Retina (tissue), 1 donor: ENCODE measurements at places on chromosomes 12 and 14.
A peak's percentile ranks its signal among the peaks of the same experiment; 100 is the strongest.

DNA sequence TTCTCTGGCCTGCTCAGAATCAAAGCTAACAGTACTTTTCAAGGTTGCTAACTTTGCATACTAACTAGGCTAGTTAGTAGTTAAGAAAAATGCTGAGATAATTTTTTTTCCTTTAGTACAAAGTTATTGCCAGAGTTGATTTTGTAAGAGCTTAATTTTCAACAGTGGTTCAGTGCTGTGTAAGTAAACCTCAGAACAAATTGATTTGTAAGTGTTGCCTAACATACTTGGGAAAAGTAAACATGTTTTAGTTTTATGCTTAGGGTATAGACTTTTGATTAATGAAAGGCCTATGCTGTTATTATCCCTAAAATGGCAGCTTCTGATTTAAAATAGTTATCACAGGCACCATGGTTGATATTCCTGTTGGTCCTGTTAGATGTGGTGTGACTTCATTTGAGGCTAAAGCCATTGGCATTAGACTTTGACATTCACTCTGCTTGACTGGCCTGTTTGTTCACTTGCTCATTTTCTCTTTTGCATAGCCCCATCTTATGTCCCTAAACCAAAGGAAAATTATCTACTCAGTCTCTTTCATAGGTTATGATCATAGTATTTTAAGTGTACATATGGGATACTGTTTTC is 5.2 kb downstream of the CMAS start:
- DNase-seq: no peak

DNA sequence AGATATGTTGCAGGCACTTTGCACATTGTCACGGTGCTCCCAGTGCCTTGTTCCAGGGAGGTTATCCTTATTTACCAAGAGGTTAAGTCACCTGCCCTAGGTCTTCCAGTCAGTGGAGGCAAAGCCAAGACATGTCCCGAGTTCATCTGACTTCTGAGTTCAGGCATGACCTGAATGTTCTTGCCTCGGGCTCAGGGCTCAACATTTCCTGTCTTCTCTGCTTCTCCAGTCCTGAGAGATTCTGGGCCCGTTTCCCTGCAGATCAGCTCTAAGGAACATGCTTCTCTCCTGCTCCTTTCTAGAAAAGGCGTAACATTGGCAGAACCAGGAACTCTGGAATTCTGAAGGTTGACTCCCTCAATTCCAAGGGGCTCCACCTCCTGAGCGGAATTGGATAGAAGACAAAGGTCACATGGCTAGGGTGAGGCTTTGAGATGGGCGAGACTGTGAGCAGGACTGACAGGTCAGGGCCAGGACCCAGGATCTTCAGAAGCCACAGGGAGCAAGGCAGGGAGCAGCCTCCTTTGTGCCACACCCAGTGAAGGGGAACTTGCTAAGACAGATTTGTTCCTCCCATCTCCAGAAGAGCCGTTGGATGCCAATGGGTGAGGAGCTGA is 19.9 kb downstream of the BDKRB2 start:
- no peak for DNase-seq

- no peak for DNase-seq
Measured at GRCh38 chr12:112971248-112971647, 7.1 kb upstream of the OAS2 start.

- DNase-seq: no peak
Measured at GRCh38 chr12:103686026-103686425, 99.0 kb downstream of the STAB2 start.

DNA sequence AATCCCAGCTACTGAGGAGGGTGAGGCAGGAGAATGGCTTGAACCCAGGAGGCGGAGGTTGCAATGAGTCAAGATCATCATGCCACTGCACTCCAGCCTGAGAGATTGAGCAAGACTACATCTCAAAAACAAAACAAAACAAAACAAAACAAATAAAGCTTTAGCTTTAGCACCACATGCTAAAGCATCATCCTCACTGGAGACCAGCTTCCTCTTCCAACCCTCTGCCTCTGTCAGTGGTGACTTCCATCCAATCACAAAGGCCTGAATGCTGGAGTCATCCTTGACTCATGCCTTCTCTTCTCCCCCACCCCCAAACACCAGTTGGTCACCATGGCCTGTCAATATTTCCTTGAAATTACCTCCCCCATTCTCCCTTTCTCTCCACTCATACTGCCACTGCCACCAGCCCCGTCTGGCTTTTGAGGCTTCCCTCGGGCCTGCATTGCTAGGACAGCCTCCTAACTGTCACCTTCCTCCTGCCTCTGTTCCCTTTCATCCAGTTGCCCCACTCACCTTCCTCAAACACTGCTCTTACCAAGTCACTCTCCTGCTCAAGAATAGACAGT is 1.4 kb downstream of the ZNF385A start:
- no peak for DNase-seq

DNA sequence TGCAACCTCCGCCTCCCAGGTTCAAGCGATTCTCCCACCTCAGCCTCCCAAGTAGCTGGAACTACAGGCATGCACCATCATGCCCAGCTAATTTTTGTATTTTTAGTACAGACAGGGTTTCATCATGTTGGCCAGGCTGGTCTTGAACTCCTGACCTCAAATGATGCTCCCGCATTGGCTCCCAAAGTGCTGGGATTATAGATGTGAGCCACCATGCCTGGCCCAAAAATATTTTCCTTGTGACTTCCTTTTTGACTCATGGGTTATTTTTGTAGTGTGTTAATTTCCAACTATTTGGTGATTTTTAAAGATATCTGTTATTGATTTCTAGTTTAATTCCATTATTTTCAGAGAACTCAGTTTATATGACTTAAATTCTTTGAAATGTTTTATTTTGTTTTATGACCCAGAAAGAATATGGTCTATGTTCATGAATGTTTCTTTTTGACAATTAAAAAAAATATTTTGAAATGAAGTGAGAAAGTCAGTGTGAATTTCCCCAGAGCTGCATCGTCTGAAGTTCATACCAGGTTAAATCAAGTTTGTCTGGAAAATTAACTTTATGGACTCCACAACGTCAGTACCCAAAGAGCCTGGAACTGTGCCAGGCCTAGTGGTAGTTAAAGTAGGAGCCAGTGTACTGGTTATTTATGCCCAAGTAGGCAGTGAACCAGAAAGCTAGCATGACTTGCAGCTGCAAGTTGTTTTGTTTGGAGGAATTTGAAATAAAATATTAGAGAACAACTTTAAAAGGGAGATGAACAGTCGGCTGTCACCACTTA is 2.8 kb upstream of the CDKL1 start:
- no peak for DNase-seq

DNA sequence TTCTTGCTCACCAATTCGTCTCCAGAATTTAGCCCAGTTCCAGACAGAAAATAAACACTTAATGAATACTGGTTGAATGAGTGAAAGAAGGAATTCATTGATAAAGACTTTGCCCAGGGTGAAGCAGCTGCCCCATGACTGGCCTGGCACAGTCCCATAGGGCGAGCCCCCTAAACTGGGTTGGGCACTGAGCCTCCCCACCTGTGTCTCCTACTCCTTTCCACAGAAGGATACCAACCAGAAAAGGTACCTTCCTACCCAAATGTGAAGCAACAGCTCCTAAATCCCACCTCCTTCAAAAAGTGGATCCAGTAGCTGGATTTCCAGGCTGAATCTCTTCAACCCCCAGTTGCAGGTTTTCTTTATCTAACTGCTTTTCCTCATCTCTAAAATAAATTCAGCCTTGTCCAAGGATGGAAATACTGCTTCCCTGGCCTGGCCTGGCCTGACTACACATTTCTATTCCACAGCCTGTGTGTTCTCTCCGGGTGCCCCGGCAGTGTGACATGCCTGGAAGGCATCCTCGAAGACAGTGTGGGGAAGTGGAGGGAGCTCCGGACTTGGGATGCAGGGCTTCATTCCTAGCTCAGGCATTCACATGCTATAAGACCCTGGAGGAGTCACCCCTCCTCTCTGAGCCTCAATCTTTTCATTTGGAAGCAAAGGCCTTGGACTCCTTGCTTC is 7.6 kb downstream of the KRT3 start:
- no peak for DNase-seq

DNA sequence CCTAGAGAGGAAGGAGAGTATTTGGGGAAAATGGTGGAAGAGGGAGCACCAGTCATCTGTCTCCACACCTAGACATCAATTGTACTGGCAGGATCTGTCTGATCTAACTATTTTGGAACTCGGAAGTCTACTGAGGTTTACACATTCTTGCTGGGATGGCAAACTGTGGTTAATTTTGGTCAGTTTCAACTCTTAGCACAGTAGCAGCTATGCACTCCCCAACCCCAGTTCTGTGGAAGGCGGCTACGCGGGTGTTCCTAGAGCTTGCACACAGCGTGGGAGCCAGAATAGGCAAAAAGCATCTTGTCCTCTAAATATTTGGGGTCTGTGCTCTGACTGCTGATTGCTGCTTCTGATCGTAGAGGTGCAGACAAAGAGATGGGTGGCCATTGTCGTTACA is 33.8 kb downstream of the TECPR2 start:
- no peak for DNase-seq

DNA sequence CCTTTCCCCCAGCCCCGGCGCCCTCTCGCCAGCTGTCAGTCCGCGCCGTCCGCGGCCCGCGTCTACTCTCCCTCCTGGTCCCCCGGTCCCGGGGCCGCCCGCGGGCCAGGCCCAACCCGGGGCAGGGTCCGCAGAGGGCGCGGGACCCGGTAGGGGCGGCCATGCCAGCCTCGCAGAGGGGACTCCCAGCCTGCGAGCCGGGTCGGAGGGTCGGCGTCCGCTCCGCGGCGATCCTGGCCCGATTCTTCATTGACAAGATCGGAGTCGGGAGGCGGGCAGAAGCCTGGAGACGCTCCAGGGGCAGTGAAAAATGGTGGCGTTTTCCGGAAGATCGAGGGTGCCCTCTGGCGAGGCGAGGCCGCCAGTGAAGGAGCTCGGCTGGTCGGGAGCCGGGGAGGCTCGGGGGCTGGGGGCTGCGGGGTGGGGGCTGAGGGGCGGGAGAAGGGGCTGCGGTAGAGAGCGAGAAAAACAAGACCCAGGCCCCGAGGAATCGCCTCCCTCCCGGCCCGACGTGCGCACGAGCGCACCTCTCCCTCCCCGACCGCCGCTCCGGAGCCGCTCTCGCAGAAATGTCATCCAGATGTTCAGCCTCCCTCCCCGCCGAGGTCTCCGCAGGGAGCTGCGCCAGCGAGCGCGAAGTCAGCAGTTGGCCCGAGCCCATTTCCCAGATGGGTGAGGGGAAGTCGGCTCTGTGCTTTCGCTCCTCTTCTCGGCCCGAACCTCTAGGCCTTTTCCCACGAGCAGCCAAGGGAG is 647 bp upstream of the TGFB3 start:
- peak; percentile 95 for DNase-seq

DNA sequence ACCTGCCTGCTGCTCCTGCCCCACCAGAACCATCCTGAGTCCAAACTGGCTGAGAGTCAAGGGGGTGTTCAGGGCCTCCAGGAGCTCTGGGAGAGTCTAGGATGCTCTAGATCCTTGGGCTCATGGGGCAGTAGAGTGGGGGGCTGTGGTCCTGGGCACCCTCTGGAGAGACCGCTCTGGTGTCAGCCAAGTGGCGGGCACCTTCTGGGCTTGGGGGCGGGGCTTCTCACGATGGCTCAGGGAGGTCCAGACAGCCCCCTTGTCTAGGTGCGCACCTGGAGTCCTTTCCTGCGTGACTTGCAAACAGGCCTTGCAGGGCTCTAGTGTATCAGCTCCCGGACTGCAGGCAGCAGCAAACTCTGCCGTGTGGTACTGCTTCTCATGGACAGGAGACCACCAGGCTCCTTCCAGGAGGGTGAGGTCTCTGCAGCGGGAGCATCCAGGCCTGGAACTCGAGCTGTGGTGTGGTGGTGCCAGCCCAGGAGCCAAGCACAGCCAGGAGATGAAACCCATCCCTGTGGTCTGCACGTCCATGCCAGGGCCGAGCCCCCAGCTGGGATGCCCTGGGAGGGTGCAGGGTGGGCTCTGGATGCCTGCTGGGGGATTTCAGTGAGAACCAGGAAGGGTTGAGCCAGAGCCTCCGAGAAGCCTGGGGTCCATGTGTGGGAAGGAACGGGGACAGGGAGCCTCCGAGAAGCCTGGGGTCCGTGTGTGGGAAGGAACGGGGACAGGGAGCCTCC is 15.0 kb downstream of the PACS2 start:
- DNase-seq: no peak

- peak; percentile 80 for DNase-seq
Measured at GRCh38 chr14:50860478-50861086, 11.3 kb upstream of the ABHD12B start.

DNA sequence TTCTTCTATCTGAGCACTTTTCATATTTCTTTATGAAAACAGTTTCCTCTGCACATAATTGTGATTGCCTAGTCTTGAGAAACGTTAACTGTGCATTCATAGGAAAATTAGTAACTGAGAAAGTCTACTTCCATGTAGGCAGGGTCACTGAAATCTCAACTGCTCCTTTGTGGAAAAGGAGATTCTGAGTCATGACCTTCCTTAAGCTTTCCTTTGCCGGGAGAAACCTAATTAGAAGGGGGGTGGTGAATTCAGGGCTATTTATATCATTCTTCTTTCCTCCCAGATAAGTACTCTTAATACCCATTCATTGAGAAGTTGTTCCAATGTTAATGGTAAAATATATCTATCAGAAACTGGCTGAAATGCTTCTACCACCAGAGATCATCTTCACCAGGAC is 751.0 kb upstream of the TMEM132C start:
- no peak for DNase-seq

DNA sequence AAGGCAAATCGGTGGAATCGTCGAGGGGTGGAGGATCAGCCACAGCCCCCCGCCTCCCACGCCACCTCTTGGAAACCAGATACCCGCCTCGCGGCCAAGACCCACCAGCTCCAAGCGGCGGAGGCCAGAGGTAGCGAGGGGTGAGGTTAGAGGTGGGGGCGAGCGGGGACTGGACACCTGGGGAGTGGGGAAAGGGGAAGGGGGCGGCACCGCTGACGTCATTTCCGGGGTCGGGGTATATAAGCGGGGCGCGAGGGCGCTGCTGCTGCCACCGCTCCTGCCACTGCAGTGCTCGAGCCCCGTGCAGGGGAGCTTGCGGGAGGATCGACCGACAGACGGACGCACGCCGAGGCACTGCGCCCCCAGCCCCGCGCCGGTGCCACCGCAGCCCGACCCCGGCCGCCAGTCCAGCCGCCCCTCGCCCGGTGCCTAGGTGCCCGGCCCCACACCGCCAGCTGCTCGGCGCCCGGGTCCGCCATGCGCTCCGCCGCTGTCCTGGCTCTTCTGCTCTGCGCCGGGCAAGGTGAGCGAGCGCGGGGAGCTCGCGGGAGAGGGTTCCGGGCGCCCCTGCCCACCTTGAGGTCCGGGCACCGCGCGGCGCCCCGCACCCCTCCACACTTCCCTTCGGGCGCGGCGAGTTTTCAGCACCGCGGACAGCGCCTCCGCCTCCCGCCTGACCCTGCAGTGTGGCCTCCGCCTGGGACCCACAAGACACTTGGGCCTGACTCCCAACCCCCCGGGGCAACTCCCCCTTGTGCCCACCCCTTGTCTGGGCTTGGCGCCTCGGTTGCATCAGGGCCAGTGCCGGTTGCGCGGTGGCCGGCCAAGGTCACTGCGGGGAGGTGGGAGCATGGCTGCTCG is at the start of gene CHGA:
CHGA (plus strand) TSS at position 268 of the 861 bp plus-strand sequence; CDS start at position 478, 210 bp downstream.
- peak; percentile 87 for DNase-seq

DNA sequence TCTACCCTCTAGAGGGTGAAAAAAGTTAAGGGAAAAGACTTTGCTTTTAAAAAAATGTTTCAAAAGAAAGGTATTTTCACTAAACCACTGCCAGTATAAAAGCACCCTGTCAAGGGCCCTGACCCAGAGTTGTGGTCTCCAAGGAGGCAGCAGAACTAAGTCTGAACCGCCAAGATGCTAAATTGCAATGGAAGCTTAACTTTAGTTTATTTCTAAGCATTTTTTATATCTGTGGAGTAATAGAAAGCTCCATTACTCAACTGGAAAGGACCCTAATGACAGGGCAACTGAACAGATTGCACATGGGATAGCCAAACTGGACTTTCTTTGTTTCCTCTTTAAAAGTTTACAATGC is 379.8 kb downstream of the NAV3 start:
- no peak for DNase-seq
